Glomerular endothelial cell (primary cell): ENCODE measurements at places on chromosomes 12 and 14. TPM values are rescaled to one million over a fixed set of nuclear protein-coding genes. Genes with fewer than 3 reads are reported as not detected.

OR11H7 gene
- total RNA-seq: not detected in 2 replicates

GLS2 gene
- total RNA-seq: 0.58 TPM in 1 of 2 replicates, not detected in the other

ZNF891 gene
- total RNA-seq: 0.39 and 1.7 TPM in 2 replicates

ALDH1L2 gene
- total RNA-seq: 1.6 and 5.5 TPM in 2 replicates

CD163 gene
- not detected in 2 replicates for total RNA-seq

UBC gene
- total RNA-seq: 1,417 and 1,419 TPM in 2 replicates

CD163L1 gene
- total RNA-seq: 1.8 and 3.3 TPM in 2 replicates

TEAD4 gene
- total RNA-seq: 33.3 and 47.5 TPM in 2 replicates
